NCI-H146 (cell line): ENCODE measurements at places on chromosomes 4 and X.

DNA sequence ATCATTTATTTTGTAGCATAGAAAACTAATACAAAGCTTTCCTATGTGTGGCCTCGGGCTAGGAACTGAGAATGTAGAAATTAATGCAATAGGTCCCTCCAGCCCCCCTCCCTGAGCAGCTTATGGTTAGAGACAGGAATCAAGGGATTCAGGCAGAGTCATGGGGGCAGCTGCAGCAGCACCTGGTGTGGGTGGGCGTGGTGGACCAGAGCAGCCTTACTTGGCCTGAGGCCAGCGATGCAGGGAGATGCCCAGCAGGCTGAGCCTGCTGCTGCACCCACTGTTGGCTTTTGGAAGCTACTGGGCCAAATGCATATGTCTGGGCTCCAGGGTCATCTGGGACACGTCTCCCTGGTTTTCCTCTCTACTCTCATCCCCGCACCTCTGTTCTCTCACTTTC, 74.0 kb downstream of the STK32B start:
- DNase-seq = no peak

DNA sequence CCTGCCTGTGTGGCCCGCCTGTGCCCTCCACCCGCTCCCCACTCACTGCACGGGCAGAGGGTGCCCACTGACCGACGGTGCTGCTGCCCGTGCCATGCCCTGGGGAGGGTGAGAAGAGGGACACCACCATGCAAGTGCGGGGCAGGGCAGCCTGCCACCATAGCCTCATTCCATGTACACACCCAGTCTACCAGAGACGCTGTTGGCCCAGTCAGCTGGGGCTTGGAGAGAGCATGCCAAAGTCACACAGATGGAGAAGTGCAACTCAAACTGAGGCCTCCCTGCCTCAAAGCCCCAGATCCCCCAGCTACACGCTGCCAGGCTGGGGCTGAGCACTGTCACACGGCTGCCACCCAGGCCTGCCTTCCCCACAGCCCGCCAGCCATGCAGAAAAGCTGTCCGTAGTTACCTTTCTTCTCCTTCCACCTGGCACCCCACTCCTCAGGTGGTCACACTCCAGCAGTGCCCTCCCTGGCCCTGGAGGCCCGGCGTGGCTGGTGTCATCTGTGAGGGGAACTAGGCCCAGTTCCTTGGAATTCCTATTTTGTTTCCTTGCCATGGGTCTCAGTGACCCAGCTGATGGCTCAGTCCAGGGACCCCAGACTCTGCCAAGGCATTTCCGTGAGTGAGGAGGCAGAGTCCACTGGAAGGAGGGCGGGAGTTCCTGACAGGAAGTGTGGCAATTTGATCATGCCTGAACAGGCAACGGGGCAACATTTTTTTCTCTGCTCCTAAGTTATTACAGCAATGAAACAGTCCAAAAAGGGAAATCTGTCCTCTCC, at the start of gene SLC2A9:
TSS of gene SLC2A9 (minus strand) at position 627 of the 782 bp plus-strand sequence. CDS start at position 559, 68 bp downstream.
- no peak for DNase-seq

GRCh38 chrX:10828036-10828435, 207.7 kb upstream of the MID1 start:
- DNase-seq = no peak

- no peak for DNase-seq
Measured at GRCh38 chr4:46994007-46994405, 625 bp upstream of the GABRA4 start.

- DNase-seq = no peak
Measured at GRCh38 chr4:73613130-73613529, 7.1 kb downstream of the RASSF6 start.

DNA sequence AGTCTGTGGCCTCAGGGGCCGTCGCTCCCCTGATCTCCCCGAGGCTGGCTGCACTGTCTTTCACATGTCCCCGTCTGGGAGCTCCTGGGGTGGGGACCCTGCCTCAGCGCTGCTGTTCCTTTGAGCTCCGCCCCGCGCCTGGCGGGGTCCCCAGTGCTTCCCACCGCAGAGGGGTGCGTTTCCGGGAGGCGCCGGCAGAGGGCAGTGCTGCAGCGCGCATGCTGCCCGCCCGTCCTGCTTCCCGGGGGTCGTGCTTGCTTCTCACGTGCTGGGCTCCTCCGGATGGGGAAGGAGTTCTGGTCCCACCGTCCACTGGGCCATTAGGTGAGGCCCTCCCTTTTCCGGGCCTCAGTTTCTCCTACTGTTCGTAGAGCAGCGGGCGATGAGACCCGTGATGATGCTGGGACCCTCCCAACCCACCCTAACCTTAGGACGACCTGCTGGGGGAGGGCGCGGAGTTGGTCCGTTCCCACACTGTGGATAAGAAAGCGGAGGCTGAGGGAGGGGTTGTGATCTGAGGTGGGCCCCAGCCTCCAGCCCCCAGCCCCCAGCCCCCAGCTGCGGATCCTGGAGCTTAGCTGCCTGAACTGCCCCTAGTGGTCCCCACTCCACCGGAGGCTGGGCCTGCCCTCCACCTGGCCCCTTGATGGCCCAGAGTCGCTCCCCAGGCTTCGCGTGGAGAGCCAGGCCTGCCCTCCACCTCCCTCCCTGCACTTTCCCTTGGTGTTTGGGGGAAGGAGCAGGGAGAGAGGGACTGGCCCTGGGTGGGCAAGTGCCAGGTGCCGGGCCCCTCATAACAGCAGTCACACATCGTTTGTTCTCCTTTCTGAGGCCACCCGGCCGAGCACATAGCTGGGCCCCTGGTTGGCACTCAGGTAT, 15.3 kb downstream of the CPZ start:
- DNase-seq = peak; percentile 14

DNA sequence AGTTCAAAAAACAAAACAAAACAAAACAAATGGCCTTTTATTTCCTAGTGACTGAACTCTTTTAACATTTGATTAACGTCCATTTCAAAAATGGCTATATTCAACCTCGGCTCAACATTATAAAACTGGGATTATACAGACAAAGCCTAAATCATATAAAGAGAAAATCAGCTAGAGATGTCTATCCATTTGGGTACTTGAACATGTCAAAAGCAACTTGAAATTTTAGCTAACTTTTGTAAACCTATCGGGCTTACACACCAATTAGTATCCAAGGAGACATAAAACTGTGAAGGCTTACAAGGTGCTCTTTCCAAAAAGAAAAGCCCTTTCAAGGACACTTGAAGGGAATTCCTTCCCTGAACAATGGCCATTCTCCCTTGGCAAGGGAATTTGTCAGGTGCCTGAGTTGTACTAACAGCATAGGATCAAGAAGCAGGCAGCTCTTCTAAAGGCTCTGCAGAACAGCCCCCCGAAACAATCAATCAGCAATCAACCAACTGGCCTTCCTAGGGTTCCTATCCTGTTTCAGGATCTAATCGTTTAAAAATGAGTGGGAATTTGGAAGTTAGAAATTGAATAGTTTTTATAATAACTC, 633.7 kb upstream of the HTR2C start:
- DNase-seq = no peak

- DNase-seq = no peak
Measured at GRCh38 chrX:109134777-109135176, 347.1 kb downstream of the GUCY2F start.

DNA sequence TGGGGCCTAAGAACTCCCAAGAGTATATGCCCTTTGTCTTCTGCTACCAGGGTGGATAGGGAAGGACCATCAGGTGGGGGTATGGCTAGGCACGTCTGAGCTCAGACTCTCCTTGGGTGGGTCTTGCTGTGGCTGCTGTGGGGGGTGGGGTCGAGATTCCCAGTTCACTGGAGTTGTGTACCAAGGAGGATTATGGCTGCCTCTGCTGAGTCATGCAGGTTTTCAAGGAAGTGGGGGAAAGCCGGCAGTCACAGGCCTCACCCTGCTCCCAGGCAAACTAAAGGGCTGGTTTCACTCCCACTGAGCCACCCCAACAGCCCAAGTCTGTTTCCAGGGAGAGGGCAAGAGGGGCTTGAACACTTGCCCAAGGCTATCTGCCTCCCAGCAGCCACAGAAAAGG, 249.7 kb downstream of the NR3C2 start:
- DNase-seq = no peak

DNA sequence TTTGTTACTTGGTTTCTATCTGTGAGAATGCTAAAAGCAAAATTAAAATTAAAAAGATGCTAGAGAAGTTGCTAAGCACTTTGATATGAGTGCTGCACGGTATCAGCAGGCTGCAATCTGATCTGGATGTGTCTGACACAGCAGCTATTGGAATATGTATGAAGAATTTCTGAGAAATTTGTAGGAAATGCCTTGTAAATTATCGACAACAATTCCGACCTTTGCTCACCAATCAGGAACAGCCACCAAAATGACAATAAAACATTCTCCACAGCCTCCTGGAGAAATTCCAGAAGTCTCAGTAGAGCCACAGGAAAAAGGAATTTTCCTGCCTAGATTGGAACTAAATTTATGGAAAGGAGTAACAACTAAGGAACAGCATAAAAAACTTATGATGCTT, 82.5 kb downstream of the TIGD2 start:
- DNase-seq = no peak

DNA sequence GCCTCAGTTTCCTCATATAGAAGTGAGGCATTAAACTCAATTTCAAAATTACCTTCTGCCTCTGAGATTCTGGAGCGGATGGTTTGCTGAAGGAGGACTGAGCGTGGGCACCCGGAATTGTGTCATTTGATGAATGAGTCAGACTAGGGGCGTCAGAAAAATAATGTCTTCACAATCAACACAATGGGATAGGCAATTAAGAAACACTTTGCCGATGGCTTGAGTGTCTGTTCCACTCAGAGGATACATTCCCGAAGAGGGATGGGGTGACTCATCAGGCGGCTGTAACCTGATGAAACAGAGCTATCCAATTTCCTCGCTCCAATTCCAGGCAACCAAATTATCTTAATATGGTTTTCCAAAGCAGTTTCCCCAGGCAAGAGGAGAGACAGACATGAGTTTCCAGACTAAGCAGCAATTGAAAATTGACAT, 1.2 kb upstream of the CHRNA9 start:
- peak; percentile 67 for DNase-seq

DNA sequence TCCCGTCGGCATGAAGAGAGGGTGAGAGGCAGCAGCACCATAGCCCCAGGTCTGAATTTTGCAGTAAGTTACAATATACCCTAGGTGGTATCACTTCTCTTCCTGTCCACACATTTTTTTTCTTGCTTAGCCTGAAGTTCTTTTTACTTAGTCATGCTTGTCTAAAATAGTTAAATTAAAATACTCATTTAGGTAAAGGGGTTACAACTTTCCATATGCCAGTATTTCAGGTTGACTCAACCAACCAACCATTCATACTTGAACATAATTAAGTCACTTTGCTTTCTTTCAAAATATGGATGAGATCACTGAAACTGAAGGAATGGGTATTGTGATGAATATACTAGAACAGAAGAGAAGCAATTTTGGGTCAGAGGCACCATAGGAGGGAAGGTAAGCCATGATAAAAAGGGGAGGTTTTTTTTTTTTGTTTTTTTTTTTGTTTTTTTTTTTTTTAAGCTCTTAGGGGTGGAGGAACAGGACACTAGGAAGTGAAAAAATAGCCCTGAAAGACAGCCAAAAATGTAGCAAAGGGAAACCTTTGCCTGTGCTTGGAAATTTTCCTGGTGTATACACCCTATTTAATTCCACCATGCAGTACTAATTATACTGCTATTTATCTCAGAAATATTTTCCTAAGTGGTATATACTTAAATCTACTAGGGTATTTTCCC, 41.8 kb downstream of the RPS6KA3 start:
- DNase-seq = no peak

GRCh38 chr4:116489739-116490138, 595.6 kb downstream of the TRAM1L1 start:
- DNase-seq = no peak

- no peak for DNase-seq
Measured at GRCh38 chrX:23844502-23845138, 61.6 kb downstream of the SAT1 start.

- no peak for DNase-seq
Measured at GRCh38 chr4:182530451-182530850, 287.2 kb downstream of the TENM3 start.

DNA sequence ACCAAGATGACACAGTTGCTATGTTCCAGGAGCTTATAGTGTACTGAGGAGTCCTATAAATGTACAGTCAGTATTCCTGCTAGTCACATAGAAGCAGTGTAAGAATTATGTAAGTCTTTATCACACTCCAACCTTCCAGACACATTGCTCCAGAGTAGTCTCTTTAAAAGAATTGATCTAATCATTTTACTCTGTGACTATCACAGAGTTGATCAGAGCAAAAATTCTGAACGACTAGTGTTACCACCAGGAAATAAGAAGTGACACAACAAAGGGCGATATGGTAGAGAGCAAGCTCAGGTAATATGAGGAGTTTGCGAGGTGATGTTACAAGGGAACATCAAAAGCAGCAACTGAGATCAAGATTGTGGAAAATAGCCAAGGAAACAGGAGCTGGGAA, 9.0 kb upstream of the HPF1 start:
- no peak for DNase-seq

- DNase-seq = no peak
Measured at GRCh38 chr4:138452826-138453225, 210.7 kb upstream of the SLC7A11 start.

DNA sequence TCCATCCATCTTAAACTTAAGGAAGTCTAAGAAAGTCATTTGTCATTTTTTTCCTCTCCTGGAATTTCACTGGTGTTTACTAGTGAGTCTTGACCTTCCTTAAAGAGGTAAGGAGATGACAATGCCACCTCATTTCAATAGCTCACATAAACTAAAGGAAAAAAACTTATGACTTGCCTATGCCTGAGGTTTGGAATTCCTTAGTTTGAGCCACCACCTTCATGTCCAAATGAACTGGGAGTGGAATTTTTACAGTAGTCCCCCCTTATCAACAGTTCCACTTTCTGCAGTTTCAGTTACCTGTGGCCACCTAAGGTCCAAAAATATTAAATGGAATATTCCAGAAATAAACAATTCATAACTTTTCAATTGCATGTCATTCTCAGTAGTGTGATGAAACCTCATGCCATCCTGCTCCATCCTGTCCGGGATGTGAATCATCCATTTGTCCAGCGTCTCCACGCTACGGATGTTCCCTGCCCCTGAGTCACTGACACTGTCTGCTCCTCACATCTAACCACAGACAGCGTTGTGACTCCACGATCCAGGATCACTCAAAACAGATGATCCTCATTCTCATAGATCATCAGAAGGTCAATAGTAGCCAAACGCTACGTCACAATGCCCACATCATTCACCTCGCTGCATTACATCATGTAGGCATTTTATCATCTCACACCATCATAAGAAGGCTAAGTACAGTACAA, 177.4 kb downstream of the SH3KBP1 start:
- DNase-seq = no peak

GRCh38 chrX:150929058-150929457, 30.6 kb upstream of the CD99L2 start:
- DNase-seq = no peak

- no peak for DNase-seq
Measured at GRCh38 chrX:1874416-1874815, 259.6 kb downstream of the ASMT start.

- no peak for DNase-seq
Measured at GRCh38 chrX:151000861-151001331, 17.8 kb downstream of the HMGB3 start.

DNA sequence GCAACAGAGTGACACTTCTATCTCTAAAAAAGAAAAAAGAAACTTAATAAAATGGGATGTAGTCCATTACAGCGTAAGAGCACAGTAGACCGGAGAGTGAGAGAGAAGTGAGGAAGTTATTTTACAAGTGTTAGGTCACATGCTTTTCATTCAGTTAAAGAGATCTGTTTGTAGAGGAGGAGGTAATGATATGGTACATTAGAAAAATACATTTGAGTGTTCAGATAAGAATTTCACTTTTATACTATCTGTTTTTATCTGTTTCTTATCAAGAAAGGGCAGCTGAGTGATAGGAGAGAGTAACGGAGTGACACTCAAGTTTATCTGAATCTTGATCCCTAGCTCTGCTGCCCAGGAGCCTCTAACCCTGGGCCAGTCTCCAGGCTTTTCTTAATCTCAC, 38.9 kb downstream of the FNIP2 start:
- no peak for DNase-seq

GRCh38 chrX:152929898-152930297, 32.0 kb downstream of the ZNF185 start:
- no peak for DNase-seq
